Osteoblast (primary cell): ENCODE measurements at places on chromosomes 3 and 15. TPM values are rescaled to one million over a fixed set of nuclear protein-coding genes. Genes with fewer than 3 reads are reported as not detected.

The GJD2 gene
- not detected in 2 replicates for total RNA-seq

The ANKRD63 gene
- not detected in 2 replicates for total RNA-seq

The GOLGA6D gene
- total RNA-seq = not detected in 2 replicates

The KY gene
- total RNA-seq = 2.1 and 3.6 TPM in 2 replicates

DNA sequence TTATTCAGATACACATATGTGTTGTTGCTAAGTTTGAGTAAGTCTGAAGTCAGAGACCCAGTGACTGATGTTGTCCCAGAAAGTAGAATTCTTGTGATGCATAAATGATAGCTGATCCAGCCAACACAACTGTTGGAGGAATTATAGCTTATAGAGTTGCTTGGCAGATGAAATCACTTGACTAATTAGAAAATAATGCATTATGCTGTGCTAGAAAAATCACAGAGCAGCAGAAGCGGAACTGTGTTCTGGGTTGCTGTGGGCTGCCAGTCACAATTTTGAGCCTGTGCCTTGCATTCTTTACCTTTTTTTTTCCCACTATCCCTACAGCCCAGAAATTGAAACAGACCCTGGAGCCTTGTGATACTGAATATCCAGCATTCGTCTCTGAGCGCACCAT is 90.0 kb upstream of the LRTM1 start:
- DNase-seq = no peak

DNA sequence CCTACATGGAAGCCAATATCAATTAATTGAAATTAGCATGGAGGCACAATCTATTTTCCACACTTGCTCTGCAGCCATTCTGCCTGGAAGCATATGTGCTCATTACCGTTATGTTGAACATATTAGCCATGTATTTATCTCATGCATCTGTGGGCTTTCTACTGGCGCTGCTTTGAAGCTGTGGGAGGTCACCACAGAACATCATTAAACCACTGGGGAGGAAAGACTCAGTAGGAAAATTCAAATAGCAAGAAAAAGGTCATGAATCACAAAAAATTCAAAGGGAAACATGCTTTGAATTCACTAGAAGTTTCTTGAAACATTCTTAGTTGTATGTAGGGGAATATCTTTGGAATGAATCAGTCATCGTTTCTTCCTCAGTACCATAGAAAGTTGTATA is 652.5 kb downstream of the EDEM1 start:
- DNase-seq = no peak

- DNase-seq = no peak
Measured at GRCh38 chr3:156253150-156253549, 132.8 kb downstream of the KCNAB1 start.

- DNase-seq = no peak
Measured at GRCh38 chr3:179806177-179806576, 153.3 kb downstream of the USP13 start.

DNA sequence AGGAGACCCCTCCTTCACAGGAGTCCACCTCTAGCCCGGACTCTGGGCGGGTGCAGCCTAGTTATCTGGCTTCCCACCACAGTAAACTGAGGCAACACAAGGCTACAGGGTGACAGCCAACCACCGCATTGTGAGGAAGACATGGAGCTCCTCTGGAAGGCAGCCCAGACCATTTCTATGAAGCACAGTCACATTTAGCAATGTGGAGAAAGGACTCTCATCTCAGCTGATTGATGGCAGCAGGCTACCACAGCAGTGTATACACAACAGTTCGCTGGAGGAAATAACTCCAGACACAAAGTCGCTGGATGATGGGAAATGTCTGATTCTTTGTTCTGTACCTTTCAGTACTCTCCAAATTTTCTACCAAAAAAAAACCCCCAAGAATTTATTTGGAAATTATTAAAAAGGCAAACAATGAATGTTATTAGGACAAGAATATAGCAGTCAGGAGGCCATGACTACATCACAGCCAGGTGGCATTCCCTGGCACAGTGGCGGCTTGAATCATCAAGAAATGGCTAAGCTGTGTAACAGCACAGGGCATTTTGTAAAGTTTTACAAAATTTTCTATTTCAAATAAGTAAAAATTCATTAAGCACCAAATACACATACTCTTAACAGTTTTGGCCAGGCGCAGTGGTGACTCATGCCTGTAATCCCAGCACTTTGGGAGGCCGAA is 40.1 kb downstream of the FAN1 start:
- no peak for DNase-seq

- peak; percentile 83 for DNase-seq
Measured at GRCh38 chr15:68389936-68390817, 41.8 kb downstream of the ITGA11 start.

- DNase-seq = no peak
Measured at GRCh38 chr3:10788451-10788850, 27.6 kb upstream of the SLC6A11 start.

DNA sequence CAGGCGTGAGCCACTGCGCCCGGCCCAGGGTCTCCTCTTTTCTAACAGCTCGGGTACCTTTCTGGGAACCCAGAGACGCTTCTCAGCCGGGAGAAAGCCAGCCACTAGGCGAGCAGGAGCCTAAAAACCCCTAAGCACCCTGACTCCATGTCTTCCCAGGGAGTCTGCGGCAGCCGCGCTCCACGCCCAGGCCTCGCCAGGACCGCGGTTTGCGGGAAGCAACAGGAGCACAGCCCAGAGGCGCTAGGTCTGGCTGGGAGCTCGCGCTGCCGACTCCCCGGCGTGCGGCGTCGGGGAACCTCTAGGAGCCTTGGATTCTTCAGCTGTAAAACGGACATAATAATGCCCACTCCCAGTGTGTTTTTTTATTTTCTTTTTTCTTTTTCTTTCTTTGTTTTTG is 1.0 kb upstream of the LAMP3 start:
- DNase-seq = no peak

GRCh38 chr3:71791634-71792033 is 6.7 kb upstream of the PROK2 start:
- no peak for DNase-seq

DNA sequence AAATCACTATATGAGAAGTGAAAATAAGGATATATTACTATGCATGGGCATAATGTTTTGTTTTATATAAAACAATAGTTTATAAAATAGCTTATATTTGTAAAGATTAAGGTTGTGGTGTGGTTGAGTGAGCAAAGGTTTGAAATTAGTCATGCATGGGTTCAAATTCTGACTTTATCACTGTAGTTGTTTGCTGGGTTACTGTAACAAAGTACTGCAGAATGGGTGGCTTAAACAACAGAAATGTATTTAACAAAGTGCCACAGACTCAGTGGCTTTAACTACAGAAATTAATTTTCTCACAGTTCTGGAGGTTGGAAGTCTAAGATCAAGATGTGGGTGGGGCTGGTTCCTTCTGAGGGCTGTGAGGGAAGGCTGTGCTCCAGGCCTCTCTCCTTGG is 184.8 kb upstream of the THRB start:
- DNase-seq = no peak

DNA sequence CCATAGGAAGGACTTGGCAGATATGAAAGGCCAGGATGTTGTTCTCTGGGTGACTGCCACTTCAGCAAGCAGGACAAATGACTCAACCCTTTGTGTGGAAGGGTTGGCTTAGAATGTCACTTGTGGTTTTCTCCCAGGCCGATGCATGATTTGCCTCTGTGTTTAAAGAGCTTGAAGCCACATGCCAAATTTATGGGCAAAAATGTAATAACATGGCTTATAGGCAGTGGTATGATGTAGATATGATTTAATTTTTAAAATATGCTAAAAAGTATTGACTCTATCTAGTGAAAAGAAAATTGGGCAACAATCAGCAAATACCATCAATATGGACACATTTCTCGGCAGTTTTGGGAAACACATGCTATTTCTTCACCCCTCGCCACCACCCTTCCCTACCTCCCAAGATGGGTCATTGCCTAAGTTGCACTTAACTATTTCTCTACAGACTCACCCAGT is 114.6 kb downstream of the CYP19A1 start:
- DNase-seq = peak; percentile 85

DNA sequence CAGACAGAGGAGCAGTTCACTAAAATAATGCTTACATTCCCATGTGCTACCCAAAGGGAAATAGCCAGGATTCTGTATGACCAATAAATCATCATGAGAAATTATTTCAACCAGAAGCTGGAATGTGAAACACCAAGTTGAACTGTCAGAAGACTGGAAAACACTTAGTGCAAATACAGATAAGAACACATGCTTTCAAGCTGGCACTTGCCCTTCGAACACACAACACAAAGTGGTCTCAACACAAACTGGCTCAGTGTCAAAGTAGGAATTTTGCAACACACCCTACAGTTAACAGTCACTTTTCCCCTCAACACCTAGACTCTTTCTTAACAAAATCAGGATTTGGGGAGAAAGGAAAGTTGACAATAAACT is 1.3 kb downstream of the FSD2 start:
- DNase-seq = no peak

DNA sequence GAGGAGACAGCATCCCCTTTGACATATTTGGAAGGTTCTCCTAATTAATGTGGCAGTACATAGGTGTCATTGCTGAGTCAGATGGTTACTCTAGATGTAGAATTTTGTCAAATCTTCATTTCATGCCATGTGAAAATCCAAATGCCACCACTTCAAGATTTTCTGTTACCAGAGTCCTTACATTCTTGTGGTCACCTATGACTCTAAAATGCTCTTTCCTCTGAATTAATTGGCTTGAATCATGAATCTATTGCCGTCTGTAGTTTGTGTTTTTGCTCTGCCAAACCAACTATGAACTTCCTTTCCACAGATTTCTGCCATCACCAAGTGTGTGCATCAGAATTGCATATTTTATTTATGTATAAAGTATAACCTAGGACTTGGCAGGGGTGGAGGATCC is 269.4 kb upstream of the ZPLD1 start:
- DNase-seq = peak; percentile 52

GRCh38 chr3:30894521-30895251 is at the start of gene GADL1:
GADL1 (minus strand) TSS chr3:30894661; CDS start chr3:30894614, 47 bp downstream.
- peak; percentile 31 for DNase-seq

- DNase-seq = no peak
Measured at GRCh38 chr3:23835802-23836201, 30.0 kb downstream of the UBE2E1 start.

GRCh38 chr3:16884748-16885592 is at the start of gene PLCL2:
PLCL2 (plus strand) TSS chr3:16884955; CDS start chr3:16885040, 85 bp downstream.
- DNase-seq = peak; percentile 93

DNA sequence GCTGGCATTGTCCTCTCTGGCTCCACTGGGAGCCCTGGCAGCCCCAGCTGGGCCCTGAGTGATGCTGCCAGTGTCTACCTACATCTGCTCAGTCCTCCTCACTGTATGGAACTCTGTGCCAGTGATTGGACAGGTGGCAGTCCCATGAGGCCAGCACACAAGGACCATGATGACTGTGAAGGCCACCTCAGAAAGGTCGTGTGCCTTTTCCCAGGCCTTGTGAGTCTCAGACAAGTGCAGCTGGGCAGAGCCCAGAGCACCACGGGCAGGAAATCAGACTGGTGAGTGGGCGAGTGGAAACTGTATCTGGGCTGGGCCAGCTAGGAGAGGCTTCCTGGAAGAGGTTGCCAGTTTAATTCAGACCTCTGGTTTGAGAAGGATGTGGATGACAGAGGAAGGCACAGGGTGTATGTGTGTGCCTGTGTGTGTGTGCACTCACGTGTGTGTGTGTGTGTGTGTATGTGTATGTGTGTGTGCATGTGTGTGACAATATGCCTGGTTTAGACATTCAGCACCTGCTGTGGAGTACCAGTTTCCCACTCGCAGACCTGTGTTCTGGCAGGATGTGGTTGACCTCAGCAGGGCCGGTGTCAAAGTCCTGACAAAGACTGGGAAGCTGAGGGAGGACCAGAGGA is 7.0 kb downstream of the MAPKAPK3 start:
- DNase-seq = peak; percentile 88

DNA sequence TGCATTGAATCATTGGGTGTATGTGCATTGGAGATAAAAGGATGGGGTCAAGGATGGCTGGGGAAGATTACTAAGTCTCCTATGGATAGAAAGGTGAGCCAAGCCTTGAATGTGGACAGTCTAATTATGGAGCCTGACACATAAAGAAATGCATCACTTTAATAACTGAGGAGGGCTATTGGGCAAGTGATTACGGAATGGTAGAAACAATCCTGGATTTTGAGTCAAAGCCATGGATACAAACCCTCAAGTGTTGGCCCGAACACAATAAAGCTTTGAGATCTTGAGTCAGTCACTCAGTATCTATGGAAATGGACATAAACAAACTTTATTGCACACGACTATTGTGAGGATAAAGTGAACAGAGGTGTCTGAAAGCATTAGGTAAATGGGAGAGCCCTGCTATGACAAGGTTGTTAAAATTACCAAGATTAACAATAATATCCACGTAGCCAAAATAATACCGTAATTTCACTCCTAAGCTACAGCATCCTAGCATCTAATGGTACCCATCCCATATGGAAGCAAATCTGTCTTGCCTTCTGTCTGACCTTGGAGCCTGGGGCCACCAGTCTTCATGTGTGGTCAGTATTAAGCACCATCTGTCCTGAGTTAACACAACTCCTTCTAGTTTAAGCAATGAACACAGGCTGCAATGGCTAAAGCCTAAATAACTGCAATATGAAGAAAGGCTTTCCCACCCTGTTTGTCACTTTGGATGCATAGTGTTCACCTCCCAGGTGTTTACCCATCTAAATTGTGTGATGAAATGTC is 136.9 kb upstream of the PRICKLE2 start:
- DNase-seq = peak; percentile 26

DNA sequence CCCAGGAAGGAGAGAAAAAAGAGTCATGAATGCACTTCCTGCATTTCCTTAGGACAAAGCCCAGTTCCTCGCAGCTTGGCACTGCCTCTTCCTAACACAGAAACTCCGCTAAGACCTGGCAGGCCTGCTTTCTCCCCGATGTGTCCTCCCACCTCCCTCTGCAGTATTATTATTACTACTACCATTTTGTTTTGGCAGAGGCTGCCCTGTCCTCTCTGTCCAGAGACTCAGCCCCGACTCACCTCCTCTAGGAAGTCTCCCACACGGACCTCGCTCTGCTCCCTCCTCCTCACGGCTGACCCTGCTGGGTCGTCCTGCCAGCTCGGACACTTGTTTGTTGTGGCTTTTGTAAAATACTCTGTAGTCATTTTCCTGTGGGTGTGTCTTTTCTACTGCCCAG is 107.2 kb upstream of the HACD2 start:
- DNase-seq = no peak

GRCh38 chr3:156687023-156687422 is 12.6 kb downstream of the TIPARP start:
- DNase-seq = no peak
